ENCODE measurements at places on chromosomes 4 and X.
A peak's percentile ranks its signal among the peaks of the same experiment; 100 is the strongest.

DNA sequence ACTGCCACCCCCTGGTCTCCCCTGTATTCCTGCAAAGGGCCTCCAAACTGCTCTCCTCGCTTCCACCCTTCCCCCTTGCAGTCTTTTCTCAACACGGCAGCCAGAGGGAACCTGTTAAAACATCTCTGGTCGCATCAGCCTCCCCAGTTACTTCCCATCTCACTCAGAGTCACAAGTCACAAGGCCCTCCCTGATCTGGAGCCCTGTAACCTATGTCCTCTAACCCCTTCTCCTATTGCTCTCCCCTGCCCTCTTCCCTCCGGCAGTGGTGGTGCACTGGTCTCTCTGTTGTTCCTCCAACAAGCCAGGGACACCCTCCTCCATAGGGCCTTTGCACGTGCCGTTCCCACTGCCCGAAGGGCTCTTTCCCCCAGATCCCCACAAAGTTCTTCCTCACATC, 73.2 kb downstream of the SH3KBP1 start:
- DNase-seq, result no peak

- no peak for DNase-seq
Observed at GRCh38 chr4:33537527-33537926, 2706.8 kb downstream of the ARAP2 start.

- DNase-seq, result no peak
Observed at GRCh38 chr4:168830777-168831512, 179.1 kb downstream of the CBR4 start.

DNA sequence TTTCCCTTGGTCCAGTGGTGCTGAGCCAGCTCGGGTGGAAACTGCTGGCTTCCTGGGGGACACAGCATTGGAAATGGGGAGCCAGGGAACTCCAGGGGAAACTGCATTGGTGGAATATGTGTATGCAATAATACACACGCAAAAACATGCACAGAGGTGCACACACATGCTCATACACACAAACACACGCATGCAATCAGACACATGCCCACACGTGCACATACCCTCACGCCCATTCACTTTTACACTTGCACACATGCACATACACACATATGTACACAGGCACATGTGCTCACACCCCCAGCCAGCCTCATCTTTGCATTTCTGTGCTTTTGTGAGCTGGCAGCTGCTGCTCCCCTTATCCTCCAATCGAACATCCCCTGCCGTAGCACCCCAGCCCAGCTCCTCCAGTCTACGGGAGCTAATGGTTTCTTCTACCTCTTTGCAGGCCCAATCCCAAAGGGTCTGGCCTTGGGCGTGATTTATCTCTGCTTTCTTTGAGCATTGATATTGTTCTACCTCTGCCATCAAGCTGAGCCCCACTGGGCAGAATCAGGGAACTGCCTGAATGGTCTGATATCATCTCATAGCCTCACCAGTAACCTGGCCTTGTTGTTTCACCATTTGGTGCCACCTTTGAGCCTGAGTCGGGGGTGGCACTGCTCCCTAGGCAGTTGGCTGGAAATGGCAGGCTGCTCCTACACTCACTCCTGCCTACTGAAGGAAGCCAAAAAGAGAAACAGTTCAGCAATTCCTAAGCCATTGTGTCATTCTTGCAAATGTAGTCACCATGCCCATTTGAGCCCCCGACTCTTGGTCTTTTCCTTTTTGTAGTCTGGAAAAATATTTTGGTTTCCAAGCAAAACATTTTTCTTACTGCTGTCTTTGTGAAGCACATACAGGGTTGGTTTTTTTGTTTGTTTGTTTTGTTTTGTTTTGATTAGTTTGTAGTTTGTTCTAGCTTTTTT, 104.4 kb upstream of the MAMLD1 start:
- DNase-seq, result no peak

- no peak for DNase-seq
Observed at GRCh38 chr4:73832651-73833237, 3.7 kb upstream of the CXCL6 start.

DNA sequence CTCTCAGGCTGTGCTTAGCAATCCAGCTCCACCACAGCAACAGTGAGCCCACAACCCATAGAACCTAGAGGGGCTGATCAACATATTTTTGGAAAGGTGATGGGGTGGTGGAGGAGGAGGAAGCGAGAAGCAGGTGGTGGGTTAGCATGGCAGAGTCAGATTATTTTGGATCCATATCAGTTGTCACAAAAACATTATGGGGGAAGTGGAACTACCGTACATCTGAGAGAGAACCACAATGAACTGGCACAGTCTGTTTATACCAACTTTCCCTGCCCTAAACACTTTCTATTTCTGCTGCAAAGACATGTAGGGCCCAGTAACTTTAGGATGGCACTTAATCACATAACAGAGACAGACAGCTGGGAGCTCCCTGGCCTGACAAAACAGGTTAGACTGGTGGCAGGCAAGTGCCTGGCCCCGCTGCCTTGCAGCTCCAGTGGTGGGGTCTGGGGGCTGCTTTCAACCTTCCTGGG, 4.3 kb downstream of the SLC9A7 start:
- no peak for DNase-seq

DNA sequence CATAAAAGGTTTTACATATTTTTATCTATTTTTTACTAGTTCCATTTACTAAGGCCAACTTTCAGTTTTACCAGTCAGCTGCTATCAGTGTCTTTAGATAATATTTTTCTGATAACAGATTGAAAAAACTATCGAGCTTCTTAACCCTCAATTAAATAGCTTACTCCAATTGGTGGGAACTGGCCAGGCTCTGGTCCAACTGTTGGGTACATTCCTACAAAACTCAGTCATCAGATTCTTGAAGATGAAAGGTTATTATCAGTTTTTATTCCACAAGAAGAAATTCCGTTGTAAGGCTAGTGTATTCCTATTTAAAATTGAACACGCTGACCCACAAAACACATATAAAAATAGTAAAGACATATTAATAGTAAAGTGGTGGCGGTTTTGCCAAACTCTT, 346.2 kb downstream of the MAPK10 start:
- DNase-seq, result no peak

GRCh38 chr4:48439988-48440387, 43.2 kb upstream of the SLC10A4 start:
- DNase-seq, result no peak

GRCh38 chr4:62252728-62253127, 1052.6 kb downstream of the ADGRL3 start:
- DNase-seq, result no peak

GRCh38 chr4:119299741-119300100, 22.2 kb downstream of the FABP2 start:
- no peak for DNase-seq

DNA sequence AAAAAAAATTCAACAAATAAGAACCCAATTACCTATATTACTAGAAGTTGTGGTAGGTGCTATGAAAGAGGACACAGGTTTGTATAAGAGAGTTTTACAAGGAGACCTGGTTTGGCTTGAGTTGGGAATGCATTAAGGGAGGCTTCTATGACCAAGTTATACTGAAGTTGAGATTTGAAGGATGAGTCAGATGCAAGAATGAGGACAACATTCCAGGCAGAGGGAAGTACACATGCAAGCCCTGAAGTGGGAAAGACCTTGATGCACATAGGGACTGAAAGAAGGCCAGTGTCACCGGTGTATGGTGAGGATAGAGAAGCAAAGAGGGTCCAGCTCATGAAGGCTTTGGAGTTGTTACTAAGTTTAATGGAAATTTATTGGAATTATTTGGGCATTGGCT, 52.2 kb downstream of the ANK2 start:
- no peak for DNase-seq

- DNase-seq, result no peak
Observed at GRCh38 chr4:106679063-106679462, 310.5 kb upstream of the GIMD1 start.

- no peak for DNase-seq
Observed at GRCh38 chr4:169791062-169791461, 33.3 kb upstream of the HPF1 start.

GRCh38 chr4:25956260-25956659, 42.2 kb downstream of the SMIM20 start:
- no peak for DNase-seq

DNA sequence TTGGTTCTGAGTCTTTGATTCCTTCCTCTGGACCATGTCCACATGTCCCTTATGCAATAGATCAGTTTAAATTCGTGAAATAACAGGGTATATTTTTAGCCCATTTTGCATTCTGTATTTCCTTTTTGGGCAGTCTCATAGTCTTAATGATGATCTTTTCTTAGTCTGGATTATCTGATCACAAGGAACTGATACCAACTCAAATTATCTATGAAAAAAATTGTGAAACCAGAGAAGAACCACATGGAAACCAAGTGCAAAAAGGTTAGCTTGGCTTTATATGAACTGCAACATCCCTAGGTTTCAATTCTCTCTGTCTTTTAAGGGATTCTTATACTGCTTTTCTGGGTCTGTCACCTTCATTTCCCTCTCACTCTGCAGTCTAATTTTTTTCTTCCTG, 608.6 kb upstream of the AADAT start:
- no peak for DNase-seq

DNA sequence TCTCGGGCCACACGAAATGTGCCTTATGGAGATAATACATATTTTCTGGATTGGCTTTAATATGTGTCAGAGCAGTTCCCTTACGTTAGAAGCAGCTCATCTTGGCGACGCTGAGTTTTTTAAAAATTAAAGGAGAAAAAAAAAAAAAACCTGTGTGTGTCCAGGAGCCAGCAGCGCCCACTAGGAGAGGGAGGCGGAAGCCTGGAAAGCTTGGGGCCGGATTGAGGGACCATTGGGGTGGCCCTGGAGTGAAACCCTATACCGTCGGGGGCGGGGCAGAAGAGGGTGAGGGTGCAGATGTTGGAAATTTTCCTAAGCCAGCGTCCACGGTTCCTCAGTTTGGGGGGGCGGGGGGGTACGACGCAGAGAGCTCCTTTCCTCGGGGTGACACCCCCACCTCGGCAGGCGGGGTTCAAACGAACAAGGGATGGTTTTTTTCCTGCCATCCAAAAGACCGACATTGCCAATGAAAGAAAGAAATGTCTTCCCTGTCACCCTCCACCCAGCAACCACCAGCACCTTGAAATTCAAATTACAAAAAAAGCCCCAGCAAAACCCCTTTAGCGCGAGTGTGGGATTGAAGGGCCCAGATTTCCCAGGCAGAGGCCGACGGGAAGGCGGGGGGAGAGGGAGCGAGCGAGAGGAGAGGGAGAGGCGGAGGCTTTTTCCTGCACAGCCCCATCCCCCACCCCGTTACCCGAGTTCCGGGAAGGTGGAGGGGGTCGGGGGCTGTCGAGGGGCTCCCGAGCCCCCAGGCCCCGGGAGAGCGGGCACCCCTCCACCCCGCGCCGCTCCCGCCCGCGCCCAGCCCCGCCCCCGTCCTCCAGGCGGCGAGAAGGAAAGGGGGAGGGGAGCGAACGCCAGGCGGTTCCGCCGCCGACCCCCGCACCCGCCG, 859 bp downstream of the SMARCA1 start:
- DNase-seq, result peak; percentile 40

All from NCI-H1694 treated with DMSO at 0.1 percent for 48 hours (cell line).